Aorta (tissue), 5 donors: ENCODE measurements at places on chromosomes 1 and 21.

- no peak overlapping the region for H3K4me3 ChIP-seq
- no peaks in the 10 kb centered on the region for H3K4me1 ChIP-seq
- H3K27me3 ChIP-seq: no peaks in the 10 kb centered on the region
- no peak overlapping the region for H3K27ac ChIP-seq
These were observed 182.0 kb downstream of the LHX8 start for GRCh38 chr1:75316230-75316629.

DNA sequence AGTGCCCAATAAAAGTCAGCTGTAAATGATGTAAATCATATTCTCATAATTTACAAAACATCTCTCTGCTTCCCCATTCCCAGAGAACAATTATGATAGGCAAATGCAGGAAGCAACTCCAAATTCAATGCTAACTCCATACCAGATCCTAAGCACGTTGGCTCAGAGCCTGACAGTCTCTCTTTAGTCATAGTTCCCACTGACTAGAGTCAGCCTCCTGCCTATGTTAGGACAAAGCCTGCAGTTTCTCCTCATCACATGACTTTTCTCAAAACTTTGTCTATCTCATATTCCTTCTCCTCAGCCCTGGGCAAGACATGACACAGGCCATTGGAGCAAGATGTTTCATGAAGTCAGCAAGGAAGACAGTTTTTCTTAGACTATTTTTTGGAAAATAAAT is 101.5 kb upstream of the COL24A1 start:
- H3K4me3 ChIP-seq: no peak overlapping the region
- H3K27me3 ChIP-seq: no peaks in the 10 kb centered on the region
- H3K4me1 ChIP-seq: no peaks in the 10 kb centered on the region
- H3K36me3 ChIP-seq: no peaks in the 10 kb centered on the region
- H3K27ac ChIP-seq: no peak overlapping the region

GRCh38 chr1:25922971-25923552 is 16.8 kb upstream of the STMN1 start:
- peak overlapping the region; percentile 29 for H3K4me3 ChIP-seq
- peak overlapping the region; percentile 5 for H3K27ac ChIP-seq
- no peaks in the 10 kb centered on the region for H3K4me1 ChIP-seq

- peak overlapping the region; percentile 96 for H3K4me3 ChIP-seq
- no peaks in the 10 kb centered on the region for H3K27me3 ChIP-seq
- H3K4me1 ChIP-seq: no peaks in the 10 kb centered on the region
- DNase-seq: no peak
- no peak overlapping the region for H3K27ac ChIP-seq
- no peaks in the 10 kb centered on the region for H3K36me3 ChIP-seq
These were observed 829 bp downstream of the ADAR start for GRCh38 chr1:154607106-154607608.

GRCh38 chr1:109749221-109749620 is 8.4 kb upstream of the GSTM3 start:
- no peak overlapping the region for H3K27ac ChIP-seq
- H3K36me3 ChIP-seq: no peaks in the 10 kb centered on the region
- no peak for DNase-seq
- H3K4me1 ChIP-seq: no peaks in the 10 kb centered on the region

DNA sequence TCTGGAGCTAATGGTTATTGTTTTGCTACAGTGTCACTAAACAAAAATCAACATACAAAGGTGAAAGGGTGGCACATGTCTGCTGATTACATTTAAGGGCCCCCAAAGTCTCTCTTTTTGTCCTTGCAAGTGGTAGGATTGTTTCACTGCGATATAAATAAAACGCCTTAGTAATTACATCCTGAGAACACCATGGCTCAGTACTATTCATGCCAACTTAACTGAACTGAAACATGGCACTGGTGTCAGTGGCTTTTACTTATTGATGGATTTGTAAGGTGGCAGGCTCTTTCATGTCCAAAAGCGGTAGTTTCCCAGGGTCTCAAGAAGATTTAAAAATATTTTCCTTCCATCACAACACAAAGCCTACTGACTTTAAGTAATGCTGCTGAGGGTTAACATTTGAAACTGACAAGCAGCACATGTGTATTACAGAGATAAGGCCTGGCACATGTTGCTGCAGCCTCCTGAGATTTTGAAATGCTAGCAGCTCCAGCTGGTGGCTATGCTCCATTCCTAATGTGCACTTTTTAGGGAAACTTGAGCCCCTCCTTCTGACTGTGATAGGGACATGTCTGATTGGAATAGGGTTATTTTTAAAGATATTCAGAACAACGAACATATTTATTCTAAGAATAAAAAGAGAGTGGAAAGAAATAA is 86.8 kb downstream of the ATP1B1 start:
- no peak for DNase-seq
- H3K4me3 ChIP-seq: no peak overlapping the region
- H3K27ac ChIP-seq: no peak overlapping the region

- no peak overlapping the region for H3K27ac ChIP-seq
- H3K4me1 ChIP-seq: no peaks in the 10 kb centered on the region
- no peak for DNase-seq
These were observed 16.5 kb upstream of the LHX4 start for GRCh38 chr1:180213401-180214170.
